Activated T-helper 1 cell treated with anti-CD3 and anti-CD28 coated beads, Interleukin-2, amount 50 U/mL, for 16 hours (primary cell): ENCODE measurements at places on chromosomes 6 and 20.

DNA sequence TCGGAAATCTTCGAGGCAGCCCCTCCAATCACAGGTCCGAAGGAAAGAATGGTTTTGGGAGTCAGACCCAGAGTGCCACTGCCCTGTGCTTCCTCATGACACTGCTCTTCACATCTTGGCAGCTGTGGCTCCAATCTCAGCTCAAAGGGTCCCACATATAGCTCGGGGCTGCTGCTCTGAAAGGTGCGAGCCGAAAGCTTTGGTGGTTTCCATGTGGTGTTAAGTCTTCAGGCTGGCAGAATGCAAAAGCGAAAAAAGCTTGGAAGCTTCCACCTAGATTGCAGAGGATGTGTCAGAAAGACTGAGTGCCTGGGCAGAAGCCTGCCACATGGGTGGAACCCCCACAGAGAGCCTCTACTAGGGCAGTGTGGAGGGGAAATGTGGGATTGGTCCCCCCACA is 314.3 kb upstream of the CHD6 start:
- no peak for DNase-seq

GRCh38 chr6:107509506-107509905 is 19.6 kb downstream of the SOBP start:
- DNase-seq, result no peak

GRCh38 chr6:16042751-16043150 is 86.1 kb upstream of the MYLIP start:
- DNase-seq, result no peak

- DNase-seq, result no peak
Observed at GRCh38 chr6:98769546-98769945, 64.8 kb upstream of the POU3F2 start.

- DNase-seq, result no peak
Observed at GRCh38 chr6:155219858-155220301, 43.9 kb upstream of the CLDN20 start.

GRCh38 chr6:110097443-110097842 is 82.0 kb downstream of the WASF1 start:
- DNase-seq, result no peak

GRCh38 chr20:35434085-35435005 is 3.7 kb downstream of the GDF5 start:
- DNase-seq, result no peak

DNA sequence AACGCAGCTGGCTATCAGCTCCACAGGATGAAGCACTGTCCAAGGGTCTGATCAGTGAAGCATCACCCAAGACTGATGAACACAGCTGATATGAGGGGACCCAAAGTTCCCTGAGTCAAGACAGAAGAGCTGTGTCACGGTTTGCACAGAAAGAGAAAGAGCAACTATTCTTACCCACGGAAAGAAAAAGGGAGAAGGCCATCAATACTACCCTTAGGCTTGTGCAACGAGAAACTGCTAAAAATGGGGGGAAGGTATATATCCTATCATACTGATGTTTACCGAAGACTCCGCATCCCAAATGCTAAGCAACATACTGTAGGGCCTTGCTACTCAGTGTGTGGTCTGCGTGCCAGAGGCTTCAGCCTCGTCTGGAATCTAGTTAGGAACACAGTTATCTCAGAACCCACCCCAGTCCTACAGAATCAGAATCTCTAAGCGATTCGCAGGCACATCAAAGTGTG is 665 bp downstream of the FASTKD5 start:
- no peak for DNase-seq

DNA sequence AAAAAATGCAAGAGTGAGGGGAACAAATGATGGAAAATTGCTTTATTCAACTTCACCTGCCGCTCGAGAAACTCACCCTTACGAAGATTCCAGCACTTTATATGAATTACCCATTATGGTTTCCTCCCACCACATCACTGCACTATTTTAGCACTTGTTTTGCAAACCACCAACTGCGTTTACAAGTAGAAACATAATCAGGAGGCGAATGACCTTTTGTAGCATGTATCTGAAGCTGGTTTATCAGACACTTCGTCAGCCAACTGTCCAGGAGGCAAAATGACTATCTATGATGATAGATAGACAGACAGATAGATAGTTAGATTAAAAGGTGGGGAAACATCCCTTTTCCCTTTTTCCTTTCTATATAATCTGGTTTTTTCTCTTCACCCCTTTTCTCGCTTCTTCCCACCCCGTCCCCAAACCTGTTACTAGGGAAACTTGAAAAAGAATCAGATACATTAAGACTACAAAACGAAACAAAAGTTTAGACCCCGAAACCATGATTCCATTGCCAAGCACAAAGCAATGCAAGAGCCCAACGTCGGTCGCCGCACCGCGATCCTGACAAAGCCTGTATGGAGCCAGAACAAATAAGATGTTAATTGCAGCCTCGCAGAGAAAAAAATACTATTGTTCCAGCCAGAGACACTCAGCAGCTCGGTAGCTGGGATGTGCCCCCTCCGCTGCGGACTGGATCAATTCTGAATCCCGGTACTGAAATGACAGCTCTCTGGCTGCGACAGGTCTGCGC is 933 bp upstream of the ADGRB3 start:
- no peak for DNase-seq

GRCh38 chr20:63876489-63877036 is 11.5 kb downstream of the TPD52L2 start:
- no peak for DNase-seq

GRCh38 chr6:96075826-96076225 is 60.1 kb downstream of the FUT9 start:
- DNase-seq, result no peak

GRCh38 chr6:165985281-165985805 is 182.3 kb downstream of the TBXT start:
- no peak for DNase-seq
